Urinary bladder (tissue), 4 donors: ENCODE measurements at places on chromosomes 13 and 19.

DNA sequence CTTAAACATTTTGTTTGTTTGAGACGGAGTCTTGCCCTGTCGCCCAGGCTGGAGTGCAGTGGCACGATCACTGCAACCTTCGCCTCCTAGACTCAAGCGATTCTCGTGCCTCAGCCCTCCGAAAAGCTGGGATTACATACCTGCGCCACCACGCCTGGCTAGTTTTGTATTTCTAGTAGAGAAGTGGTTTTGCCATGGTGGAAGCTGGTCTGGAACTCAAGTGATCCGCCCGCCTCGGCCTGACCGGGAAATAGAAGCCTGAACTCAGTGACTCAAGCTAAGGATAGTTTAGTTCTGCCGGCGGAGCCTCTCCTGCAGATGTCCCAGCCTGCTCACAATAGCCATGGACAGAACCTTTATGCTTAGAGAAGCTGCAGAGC is 53.0 kb upstream of the ZNF254 start:
- DNase-seq, result peak; percentile 26

- DNase-seq, result no peak
These were observed 954 bp upstream of the STK24 start for GRCh38 chr13:98577836-98578285.

- DNase-seq, result no peak
These were observed 19.8 kb upstream of the TCF3 start for GRCh38 chr19:1672038-1672768.

GRCh38 chr13:73403355-73404120 is 344.7 kb downstream of the KLF5 start:
- no peak for DNase-seq

DNA sequence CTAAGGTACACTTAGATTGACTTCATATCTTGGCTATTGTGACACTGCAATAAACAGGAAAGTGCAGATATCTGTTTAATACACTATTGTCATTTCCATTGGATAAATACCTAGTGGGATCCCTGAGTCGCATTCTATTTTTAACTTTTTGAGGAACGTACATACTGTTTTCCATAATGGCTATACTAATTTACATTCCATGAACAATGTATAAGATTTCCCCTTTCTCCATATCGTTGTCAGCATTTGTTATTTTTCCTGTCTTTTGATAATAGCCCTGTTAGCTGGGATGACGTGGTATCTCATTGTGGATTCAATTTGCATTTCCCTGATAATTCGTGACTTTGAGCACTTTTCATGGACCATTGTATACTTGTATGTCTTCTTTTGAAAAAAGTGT is 17.4 kb downstream of the OR7A17 start:
- DNase-seq, result no peak
